Central memory CD8-positive, alpha-beta T cell (primary cell): ENCODE measurements at places on chromosomes 2 and 18.

GRCh38 chr2:86367499-86367777 lies 30.0 kb upstream of the REEP1 start:
- no peaks in the 10 kb centered on the region for H3K36me3 ChIP-seq
- H3K4me3 ChIP-seq, result no peak overlapping the region
- H3K4me1 ChIP-seq, result peaks cover 10% of the 10 kb centered on the region
- no peak for DNase-seq

DNA sequence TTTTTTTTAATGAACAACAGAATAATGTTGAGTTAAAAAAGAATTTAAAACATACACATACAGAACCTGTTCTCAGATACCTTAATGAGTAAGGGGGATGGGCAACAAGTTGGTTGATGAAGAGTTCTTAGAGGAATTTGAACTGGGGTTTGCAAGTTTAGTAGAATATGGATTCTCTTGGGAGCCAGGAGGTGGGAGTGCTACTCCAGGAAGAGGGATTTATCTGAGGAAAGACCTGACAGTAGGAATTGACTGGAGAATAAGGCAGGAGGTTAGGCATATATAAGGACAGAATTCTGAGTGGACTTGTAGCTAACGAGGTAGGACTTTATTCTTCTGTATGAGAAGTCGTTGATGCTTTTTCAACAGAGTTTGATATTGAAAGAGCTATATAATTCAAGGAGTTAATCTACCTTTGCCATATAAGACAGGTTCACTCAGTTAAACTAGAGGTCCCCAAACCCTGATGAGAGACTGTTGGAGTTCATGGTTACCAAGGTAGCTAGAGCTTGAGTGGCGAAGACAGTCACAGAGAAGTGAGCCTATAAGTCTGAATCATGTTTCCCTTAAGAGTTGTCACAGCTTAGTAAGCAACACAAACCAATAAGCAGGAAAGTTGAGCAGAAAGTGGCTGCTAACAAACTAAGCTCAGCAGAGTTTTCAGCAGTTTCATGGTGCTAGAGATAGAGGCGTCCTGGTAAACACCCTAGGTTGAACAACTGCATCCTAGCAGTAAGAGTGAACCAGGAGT lies 88.2 kb downstream of the NCOA1 start:
- no peak for DNase-seq
- no peak overlapping the region for H3K4me3 ChIP-seq
- no peaks in the 10 kb centered on the region for H3K27me3 ChIP-seq
- H3K4me1 ChIP-seq, result peaks cover 75% of the 10 kb centered on the region

DNA sequence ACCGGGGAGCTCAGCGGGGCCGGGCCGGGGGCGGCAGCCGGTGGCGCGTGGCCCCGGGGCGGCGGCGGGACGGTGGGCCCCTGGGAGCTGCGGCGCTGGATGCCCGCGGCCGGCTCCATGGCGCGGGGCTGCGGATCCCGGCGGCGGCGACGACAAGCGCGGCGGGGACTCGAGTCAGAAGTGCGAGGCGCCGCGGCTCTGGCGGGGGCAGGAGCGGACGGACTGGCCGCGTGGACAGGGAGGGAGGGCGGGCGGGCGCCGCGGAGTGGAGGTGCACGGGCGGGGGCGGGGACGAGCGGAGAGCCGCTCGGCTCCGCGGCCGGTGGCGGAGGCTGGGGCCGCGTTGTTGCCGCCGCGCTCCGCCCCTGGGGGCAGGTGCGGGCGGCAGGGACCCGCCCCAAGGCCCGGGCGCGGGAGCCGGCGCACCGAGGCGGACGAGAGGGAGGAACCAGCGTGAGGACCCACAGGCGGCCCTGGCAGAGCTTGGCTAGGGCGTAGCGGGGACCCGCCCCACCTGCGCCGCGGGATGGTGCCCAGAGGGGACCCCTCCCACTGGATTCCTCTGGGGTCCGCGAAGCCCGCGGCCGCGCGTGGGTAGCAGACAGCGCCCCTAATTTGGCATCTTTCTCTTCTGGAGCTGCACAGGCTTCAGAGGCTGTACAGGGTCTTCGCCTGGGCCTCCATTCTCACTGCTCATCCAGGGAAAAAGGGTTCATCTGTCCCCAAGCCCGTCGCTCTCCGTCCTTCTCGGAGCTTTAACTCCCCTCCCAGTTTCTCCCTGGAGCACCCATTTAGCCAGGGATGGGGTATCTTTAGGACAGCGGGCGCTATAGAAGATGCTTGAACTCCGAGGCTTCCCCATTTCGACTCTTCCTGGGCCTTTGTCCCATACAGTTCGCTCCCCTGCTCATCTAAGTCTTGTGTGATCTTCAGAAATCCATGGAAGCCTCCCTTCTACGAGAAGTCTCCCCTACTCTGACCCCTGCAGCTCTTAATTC lies at the start of gene TMEM163:
Gene TMEM163, minus strand, starts transcription at position 184 of the 998 bp plus-strand sequence.
- peaks cover 3% of the 10 kb centered on the region for H3K36me3 ChIP-seq
- no peak within 1 kb of the TSS for H3K27ac ChIP-seq
- H3K4me3 ChIP-seq, result peak within 1 kb of the TSS; percentile 76

DNA sequence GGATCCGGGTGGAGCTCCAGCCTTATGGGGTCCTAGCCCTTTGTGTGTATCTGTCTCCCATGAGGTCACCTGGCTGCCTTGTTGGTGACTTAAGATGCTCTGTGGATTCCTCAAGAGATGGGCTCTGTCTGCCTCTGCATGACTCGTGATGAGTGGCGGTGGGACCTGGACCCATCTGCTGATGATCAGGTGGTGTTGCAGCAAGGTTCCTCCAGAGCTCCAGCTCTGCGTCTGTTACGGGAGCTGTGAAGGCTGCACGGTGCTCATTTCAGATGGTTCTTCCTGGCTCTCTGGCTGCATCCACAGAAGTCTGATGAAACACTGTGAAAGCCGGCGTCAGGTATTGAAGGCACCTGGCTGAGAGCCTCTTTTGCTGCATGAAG lies 2.4 kb downstream of the AGAP1 start:
- no peak for DNase-seq
- H3K27ac ChIP-seq, result no peak overlapping the region
- peaks cover 7% of the 10 kb centered on the region for H3K36me3 ChIP-seq
- H3K4me1 ChIP-seq, result peaks cover 25% of the 10 kb centered on the region
- peak overlapping the region; percentile 76 for H3K4me3 ChIP-seq

GRCh38 chr2:176473177-176473576 lies 203.9 kb downstream of the MTX2 start:
- no peak for DNase-seq
- no peaks in the 10 kb centered on the region for H3K36me3 ChIP-seq
- H3K4me1 ChIP-seq, result peaks cover 5% of the 10 kb centered on the region
- peaks cover 17% of the 10 kb centered on the region for H3K27me3 ChIP-seq

DNA sequence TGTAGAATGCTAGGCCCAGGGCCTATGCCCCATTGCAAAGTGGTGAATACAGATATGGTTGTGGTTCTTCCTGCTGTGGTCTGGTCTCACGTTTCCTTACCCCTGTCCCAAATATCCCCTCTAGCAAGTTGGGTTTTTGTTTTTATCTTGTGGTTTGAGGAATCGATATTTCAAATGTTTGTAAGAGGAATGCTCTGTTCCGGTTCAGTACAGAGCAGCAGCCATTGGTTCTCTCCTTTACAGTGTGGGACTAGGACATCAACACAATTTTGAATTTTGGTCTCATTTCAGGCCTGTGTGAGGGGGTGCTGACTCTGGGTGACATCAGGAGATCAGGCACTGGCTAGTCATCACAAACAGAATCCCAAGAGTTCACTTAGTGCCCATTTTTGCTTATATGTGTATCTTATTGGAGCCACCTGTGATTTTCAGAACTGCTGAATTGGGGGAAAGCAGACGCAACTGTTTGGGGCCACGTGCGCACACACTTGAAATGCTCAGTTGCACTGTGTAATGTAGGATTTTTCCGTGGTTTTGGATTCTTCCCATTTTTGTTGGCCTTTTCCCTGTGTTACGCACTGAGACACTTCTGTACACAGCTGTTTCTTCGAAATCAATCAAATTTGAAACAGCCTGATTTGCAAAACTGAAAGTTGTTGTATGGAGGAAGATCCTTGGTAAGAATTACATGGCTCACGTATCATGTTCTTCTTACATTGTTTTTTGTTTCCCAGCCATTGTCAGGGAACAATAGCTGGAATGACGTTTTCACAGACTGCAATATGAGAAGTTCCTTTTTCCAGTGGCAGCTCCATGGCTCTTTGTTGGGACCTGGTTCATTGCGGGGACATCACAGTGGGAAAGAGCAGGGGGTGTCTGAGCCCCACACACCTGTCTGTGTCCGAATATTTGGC lies 8.6 kb downstream of the SH3BP4 start:
- H3K4me3 ChIP-seq, result no peak overlapping the region
- no peak for DNase-seq
- no peaks in the 10 kb centered on the region for H3K36me3 ChIP-seq
- H3K27ac ChIP-seq, result no peak overlapping the region
- H3K27me3 ChIP-seq, result peaks cover 60% of the 10 kb centered on the region
- H3K4me1 ChIP-seq, result no peaks in the 10 kb centered on the region

GRCh38 chr2:207256476-207257207 lies 90.9 kb upstream of the KLF7 start:
- H3K27me3 ChIP-seq, result peaks cover 35% of the 10 kb centered on the region
- H3K27ac ChIP-seq, result no peak overlapping the region

GRCh38 chr2:218435003-218435982 lies 16.4 kb downstream of the VIL1 start:
- H3K36me3 ChIP-seq, result no peaks in the 10 kb centered on the region
- no peak overlapping the region for H3K27ac ChIP-seq
- H3K27me3 ChIP-seq, result no peaks in the 10 kb centered on the region

DNA sequence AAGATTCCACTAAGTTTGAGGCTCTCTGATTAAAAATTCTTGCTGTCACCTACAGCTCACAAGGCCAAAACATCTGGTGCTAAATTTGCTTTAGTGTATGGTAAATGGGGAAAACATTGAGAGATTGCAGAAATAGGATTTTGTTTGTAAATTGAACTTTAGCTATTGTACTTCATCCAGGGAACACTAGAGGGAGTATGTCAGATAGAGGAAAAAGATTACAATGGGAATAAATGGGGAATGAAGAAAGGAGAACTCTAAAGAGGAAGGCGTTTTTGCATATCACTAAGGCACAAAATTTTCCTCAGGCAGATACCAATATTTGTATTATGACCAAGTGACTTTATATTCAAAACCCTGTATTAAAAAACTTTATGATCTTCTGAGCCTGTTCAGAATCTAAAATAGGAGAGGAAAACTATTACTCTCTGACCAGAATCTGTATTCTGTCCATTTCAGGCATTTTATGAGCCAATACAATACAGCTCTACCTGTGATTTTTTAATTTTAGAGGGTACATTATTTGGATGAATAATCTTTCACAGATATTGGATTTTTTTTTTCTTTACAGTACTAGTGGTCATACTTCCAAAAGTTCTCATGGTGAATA lies 52.3 kb upstream of the ITGB6 start:
- H3K27me3 ChIP-seq, result peaks cover 19% of the 10 kb centered on the region
- H3K4me3 ChIP-seq, result no peak overlapping the region
- peaks cover 4% of the 10 kb centered on the region for H3K36me3 ChIP-seq
- DNase-seq, result no peak
- H3K4me1 ChIP-seq, result no peaks in the 10 kb centered on the region
- no peak overlapping the region for H3K27ac ChIP-seq

DNA sequence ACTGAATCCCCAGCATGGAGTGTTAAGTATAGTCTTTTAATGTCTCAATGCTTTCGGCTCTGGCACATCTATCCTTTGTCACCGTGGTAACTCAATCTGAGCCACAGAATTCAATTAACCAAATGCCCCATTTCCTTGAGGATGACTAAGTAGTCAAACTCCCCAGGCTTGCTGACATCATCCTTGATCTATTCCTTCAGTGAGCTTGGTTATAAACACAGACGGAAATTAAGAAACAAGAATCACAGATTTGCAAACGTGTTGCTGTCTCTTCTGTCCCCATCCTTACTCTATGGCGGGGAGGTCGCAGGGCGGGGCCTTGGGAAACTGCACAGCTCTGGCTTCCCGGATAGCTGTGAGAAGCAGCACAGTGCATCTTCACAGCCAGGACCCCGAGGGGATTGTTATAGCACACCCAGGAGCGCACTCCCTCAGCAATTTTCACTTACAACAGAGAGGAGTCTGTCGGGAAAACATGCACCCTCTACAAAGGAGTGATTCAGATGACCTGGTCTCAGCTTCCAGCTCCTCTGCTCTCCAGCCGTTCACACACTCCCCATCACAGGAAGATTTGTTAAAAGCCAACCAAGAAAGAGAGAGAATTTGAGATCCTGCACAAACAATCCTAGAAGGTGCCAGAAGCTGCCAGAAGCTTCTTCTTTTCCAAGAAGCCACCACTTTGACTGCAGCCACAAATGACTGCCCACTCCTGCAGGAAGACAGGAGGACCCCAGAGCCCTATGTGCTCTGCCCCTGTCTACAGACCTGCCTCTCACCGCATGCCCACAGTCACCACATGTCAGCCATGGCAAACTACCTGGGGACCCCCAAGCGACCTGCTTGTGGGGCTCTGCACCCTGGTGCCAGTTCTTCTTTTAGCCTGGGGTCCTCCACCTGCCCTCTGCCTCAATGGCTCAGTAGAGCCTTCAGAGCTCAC lies 44.9 kb upstream of the YWHAQ start:
- no peaks in the 10 kb centered on the region for H3K36me3 ChIP-seq
- peaks cover 10% of the 10 kb centered on the region for H3K4me1 ChIP-seq
- H3K4me3 ChIP-seq, result no peak overlapping the region
- no peak overlapping the region for H3K27ac ChIP-seq

GRCh38 chr2:82839036-82839435 lies 1620.0 kb downstream of the SUCLG1 start:
- H3K4me1 ChIP-seq, result no peaks in the 10 kb centered on the region
- no peak overlapping the region for H3K4me3 ChIP-seq
- DNase-seq, result no peak
- H3K36me3 ChIP-seq, result no peaks in the 10 kb centered on the region

GRCh38 chr2:204109681-204110080 lies 173.1 kb downstream of the ICOS start:
- peak overlapping the region; percentile 56 for H3K27ac ChIP-seq
- peak overlapping the region; percentile 73 for H3K4me3 ChIP-seq

DNA sequence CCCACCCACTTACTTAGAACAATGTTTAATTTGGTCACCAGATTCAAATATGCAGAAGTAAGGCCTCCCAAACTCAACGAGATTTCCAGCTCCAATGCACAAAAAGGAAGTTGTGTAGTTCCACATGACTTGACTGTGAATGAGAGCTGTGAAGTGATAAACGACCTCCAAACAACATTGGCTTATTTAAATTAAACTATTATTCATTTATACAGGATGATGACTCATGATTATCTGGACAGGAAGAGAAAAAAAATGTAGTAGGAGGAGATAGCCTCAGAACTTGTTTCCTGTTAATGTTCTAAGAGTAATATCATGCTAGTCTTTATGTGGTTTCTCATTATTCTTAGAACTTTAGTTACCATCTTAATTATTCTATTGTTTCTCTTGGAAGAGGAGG lies 237.3 kb downstream of the C1D start:
- no peak overlapping the region for H3K27ac ChIP-seq
- peaks cover 17% of the 10 kb centered on the region for H3K27me3 ChIP-seq
- no peaks in the 10 kb centered on the region for H3K4me1 ChIP-seq

GRCh38 chr18:3162181-3162580 lies 57.6 kb downstream of the MYOM1 start:
- DNase-seq, result no peak
- no peak overlapping the region for H3K27ac ChIP-seq
- H3K4me3 ChIP-seq, result no peak overlapping the region
- peaks cover 5% of the 10 kb centered on the region for H3K36me3 ChIP-seq
- no peaks in the 10 kb centered on the region for H3K27me3 ChIP-seq
